ENCODE measurements at places on chromosomes 13 and 19.

GRCh38 chr13:111847964-111848363 is 219.0 kb upstream of the SOX1 start:
- DNase-seq, result no peak

DNA sequence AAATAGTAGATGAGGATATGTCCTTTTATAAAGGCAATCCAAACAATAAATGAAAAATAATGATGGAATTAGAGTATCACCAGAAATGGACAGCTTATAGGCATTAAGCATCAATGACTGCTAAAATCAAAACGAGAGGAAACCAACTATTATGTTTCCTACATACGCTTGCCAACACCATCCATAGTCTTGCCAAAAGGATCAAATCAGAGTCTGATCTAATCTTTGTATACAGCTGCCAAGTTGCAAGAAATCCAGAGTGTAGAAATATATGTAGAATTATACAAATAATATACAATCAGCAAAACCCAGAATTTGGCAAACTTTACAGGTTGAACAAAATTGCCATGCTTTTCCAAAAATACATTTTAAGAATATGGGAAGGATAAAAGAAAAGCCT is 1661.6 kb downstream of the SLITRK1 start:
- no peak for DNase-seq

DNA sequence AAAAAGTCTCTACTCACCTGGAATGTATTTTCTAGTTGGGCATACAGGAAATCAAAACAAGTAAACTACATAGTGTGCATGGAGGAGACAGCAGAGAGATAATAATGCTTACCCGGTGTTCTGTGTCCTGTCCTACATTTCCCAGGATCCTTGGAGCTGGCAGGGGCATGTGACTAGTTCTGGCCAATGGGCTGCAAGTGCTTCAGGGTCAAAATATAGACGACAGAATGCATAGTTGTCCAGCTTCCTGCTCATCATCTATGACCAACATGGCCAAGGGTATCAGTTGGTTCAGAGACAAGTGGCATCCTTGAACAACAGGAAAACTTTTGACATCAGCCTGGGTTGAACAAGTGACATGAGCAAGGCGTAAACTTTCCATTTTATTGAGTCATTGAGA is 8.5 kb downstream of the ZNF317 start:
- DNase-seq, result no peak

DNA sequence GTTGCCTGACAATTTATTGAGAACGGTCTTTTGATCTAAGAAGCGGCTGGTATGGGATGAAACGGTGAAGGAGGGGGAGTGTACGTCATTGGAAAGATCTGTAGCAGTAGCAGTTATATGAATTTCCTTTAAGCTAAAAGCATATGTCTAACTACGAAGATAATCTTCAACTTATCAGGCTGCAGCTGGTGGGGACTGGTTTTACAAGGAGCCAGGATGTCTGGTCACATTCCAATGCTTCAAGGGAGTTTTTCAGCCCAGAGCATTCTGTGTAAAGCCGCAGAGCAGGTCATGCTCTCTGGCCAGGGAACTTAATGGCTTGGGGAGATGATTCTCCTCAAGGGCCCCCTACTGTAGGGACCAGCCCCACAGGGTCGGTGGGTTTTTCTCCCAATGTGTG is 29.2 kb downstream of the CLEC4M start:
- no peak for DNase-seq

DNA sequence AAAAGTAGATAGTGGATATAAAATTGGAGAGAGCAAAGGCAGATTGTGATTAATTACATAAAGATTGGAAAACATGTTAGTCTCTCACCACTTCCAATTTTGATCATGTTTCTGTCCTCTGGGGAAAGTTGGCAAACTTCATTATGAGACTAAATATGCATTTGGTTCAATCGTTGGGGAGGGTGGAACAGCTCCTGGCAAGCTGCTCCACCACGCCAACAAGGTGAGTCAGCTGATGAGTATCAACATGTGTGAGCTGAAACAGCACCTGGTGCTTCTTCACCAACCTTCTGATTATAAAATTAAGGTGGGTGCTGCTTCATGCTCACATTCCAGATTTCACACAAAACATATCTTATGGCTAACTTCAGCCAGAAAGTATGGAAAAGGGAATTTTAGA is 1784.6 kb downstream of the SLITRK5 start:
- no peak for DNase-seq

- no peak for DNase-seq
Measured at GRCh38 chr13:112067871-112068539, 1.1 kb downstream of the SOX1 start.

GRCh38 chr13:94435604-94436226 is 43.8 kb downstream of the DCT start:
- no peak for DNase-seq

- DNase-seq, result no peak
Measured at GRCh38 chr19:1970806-1971502, 30.0 kb downstream of the CSNK1G2 start.

DNA sequence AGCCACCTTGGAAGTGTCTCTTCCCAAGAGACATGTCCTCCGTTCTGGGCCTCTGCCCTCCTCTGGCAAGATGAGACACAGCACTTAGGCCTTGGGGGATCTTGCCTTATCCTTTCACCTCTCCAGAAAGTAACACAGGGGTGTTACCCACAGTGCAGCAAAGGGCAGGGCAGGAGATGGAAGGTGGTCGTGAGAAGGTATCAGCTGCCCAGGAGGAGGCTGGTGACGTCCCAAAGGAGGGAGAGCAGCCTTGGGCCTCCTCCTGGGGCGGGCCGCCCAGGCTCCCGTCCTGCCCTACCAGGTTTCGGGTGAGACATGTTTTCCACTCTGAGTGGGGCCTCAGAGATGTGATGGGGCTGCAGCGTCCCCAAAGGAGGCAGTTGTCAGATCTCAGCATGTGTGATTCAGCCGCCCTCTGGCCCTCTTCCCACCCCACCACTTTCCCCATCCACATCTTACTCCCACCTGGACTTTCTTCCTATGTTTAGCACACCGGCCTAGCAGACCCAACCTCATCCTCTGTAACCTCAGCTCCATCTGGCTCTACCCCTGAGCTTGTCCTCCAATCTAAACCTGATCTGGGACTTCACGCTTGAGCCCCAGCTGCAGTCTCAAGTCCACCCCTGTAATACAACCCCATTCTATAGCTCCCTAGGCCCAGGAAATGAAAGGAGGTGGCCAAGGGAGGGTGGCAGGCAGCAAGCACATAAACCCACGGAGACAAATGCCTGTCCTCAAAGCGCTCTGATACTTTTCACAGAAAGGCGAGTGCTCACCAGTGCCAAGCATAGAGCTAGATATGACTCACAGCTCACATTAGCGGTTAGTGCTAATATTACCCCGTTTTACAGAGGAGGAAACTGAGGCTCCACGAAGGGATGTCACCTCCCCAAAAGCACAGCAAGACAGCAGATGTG is 9.3 kb downstream of the POU2F2 start:
- no peak for DNase-seq

DNA sequence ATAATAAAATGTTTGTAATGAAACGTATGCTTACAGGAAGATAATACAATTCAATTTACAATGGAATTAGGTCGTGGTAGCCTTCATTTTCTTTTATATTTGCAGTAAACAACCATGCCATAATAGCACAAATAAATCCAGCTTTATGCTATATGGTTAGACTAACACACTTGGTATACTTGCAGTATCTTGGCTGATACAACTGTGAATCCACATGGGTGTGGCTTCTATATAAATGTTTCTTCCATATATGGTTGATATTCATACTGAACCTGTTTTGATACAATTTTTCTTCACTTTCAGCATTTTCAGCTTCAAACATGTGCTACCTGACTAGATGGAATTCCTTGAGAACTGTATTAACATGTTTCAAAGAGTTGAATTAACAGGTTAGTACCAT is 20.4 kb upstream of the SPRY2 start:
- no peak for DNase-seq

DNA sequence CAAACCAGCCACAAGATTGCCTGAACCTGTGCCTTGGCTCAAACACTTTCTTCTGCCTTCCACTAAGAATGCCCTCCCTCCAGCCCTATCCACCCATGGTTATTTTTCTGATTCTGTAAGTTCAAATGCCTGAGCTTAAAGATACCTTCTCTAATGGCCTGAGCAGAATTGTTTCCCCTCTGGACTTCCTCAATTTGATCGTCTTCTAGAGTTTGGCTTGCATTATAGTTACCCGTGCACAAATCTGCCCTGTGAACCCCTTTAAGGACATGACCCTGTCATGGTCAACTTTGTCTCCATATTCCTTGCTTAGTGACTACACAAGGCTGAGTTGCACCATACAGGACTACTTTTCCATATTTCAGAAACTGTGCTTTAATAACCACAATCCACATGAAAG is 481.0 kb downstream of the FOXO1 start:
- no peak for DNase-seq

GRCh38 chr19:3577723-3578344 is 5.1 kb downstream of the HMG20B start:
- DNase-seq, result no peak

- DNase-seq, result no peak
Measured at GRCh38 chr13:42384265-42384664, 112.3 kb downstream of the AKAP11 start.

- no peak for DNase-seq
Measured at GRCh38 chr13:110258876-110259631, 47.9 kb downstream of the COL4A1 start.

- DNase-seq, result no peak
Measured at GRCh38 chr19:13089139-13089856, 13.4 kb downstream of the LYL1 start.

DNA sequence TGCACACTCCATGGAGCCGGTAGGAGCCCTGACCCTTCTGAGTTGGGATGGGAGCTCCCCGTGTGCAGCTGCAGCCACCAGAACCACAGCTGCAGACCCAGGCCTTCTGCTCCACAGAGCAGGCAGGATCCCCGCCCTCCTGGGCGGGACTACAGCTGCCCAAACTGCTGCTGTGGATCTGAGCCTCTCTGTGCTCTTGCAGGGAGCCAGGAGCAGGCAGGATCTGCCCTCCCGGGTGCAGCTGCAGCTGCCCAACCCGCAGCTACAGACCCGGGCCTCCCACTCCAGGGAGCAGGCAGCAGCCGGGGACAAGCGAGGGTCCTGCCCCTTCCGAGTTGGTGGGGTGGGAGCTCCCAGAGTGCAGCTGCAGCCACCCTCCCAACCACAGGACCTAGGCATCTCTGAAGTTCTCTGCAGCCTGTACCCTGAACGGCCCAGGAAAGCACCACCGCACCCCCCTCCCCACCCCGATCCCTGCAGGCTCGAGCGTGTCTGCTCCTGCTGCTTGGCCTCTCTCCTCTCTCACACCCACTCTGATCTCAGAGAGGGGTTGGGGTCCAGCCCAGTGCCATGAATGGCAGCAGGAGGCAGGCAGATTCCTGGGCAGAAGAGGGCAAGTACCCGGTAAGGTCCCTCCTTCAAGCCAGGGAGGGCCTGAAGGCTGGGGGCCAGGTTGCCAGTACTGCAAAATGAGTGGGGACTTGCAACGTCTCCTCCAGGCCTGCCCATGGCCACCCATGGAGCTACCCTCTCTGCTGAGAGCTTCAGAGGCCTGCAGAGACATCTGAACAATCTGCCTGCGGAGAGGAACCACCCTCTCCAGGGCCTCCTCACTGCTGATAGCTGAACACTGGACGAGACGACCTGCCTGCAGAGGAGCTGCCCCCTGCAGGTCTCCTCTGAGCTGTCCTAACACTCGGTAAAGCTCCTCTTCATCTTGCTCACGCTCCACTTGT is 16.4 kb upstream of the EMP3 start:
- DNase-seq, result no peak

GRCh38 chr19:16894080-16894479 is 5.3 kb downstream of the F2RL3 start:
- no peak for DNase-seq

DNA sequence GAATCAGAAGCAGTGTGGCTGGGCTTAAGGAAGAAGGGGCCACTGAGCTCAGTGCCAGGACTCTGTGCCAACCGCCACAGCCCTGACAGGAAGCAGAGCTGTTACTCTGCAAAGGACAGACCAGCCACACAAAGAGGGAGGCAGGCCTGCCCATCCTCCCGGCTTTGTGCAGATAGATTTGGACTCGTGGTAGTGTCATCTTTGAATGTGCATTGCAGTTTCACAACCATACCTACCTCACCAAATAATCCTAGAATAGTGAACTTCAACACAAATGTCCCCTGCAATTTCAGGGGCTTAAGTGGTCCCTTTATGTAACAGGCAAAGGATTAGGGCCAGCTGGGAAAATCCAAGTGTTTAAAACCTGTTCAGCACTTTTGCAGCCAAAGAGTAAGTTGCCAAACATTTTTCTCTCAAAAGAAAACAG is 55.1 kb upstream of the CLDN10 start:
- DNase-seq, result no peak

GRCh38 chr13:97982286-97982685 is 28.8 kb downstream of the IPO5 start:
- no peak for DNase-seq

DNA sequence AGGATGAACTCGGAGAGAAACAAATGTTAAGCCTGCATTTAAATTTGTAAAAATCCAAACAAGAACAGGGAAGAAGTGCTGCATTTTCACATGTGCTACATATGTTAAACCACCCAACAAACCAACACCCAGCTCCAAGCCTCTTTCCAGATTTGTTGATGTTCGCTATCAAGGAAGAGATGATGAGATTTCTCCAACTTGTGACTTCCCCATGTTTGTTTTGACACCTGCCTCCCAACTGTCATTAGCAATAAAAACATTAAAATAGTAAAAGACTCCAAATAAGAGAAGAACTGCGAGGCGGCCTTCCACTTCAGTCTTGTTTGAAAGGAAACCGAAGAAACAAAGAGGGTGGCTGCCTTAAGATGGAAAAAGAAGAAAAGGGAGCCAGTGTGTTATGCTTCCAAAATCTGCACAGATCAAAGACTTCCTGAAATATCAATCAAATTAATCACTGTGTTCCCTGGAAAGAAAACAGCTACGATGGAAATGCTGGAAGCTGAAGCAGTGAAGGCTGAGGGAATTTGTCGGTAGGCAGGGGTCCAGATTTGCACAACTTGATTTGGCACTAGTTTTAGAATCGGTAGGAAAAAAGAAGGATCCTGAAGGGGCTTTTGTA is 14.0 kb upstream of the GGACT start:
- no peak for DNase-seq

GRCh38 chr19:49704888-49705642 is 14.1 kb downstream of the CPT1C start:
- DNase-seq, result no peak

DNA sequence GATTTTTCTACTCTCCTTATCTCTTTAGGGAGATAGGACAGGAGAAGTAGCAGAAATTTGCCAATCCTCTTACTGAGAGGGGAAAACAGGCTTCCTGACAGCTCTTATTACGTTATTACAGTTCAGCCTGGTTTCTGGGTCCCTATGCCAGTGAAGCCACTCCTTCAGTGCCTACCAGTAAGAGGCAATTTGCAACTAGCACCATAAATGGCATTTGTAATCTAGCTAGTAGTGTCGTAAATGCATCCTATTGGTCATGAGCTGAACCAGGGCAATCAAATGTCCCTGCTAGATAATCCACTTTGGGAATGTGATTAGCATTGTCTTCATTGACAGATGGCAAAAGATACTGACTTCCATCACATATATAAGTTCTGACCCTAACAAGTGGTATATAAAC is 428.8 kb downstream of the DCT start:
- no peak for DNase-seq

GRCh38 chr13:114024603-114025404 is 50.9 kb upstream of the C13orf46 start:
- no peak for DNase-seq

- no peak for DNase-seq
Measured at GRCh38 chr13:113446488-113446854, 6.8 kb downstream of the ADPRHL1 start.

- DNase-seq, result no peak
Measured at GRCh38 chr13:24742977-24743376, 21.0 kb upstream of the RNF17 start.
